ENCODE measurements at places on chromosomes 5 and 9.

DNA sequence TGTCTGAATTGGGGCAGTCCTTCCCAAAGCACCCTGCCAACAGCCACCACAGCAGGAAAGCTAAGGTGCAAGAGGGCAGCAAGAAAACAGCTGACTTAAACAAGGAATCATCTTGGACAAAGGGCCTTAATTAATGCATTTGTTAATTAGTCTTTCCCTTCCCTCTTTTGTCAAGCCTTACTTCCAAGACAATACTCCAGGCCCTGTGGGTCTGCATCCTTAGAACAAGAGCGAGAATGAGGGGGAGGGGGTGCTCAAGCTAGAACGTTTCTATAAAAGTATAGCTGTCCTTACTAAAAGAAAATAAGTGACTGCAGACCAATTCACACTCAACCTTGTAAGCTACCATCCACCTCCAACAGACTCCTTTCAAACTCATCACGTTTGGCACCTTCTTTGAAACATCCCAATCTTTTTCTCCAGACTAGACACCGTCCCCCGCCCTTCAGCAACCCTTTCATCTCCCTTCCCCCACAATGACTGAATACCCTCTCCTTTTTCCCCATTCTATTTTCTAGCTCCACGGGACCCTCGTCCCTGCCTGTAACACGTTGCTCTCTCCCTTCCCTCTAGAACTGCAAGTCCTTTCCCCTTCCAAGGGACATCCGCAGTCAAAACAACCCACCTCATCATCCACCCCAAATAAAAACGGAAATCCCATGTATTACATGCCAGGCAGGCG is 85.7 kb upstream of the RNF38 start:
- DNase-seq: no peak

DNA sequence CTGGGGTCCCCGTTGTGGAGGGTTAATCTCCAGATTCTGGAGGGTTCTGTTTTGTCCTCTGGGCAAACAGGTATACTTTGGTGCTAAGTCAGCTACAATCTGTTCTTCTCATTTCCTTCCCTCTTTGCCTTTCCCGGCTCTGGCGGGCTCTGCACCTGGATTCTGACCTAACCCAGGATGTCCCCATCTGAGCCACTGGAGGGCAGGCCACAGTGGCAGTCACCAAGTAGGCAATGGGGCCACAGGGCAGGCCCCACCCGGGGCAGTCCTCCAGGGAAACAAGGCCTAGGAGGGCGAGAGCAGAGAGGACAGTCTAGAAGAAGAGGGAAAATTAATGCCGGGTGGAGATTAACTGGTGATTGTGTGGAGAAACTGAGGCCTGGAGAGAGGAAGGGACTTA is 40.4 kb upstream of the HRH2 start:
- no peak for DNase-seq

GRCh38 chr9:31916591-31917241 is 467.7 kb upstream of the ACO1 start:
- DNase-seq: peak; percentile 13

GRCh38 chr5:158265346-158265745 is 406.4 kb upstream of the CLINT1 start:
- no peak for DNase-seq

GRCh38 chr5:2017540-2018389 is 135.0 kb upstream of the IRX4 start:
- DNase-seq: peak; percentile 49

GRCh38 chr5:40630126-40630525 is 49.6 kb upstream of the PTGER4 start:
- DNase-seq: no peak

- DNase-seq: no peak
Measured at GRCh38 chr5:31674371-31674951, 35.5 kb downstream of the PDZD2 start.

- no peak for DNase-seq
Measured at GRCh38 chr5:38400365-38400764, 142.0 kb downstream of the EGFLAM start.

Measured in GM12865 (cell line).